Activated naive CD4-positive, alpha-beta T cell treated with anti-CD3 and anti-CD28 coated beads, Interleukin-2, amount 10 ng/mL, durations not matched to agents 7 days and 5 days (primary cell): ENCODE measurements at places on chromosomes 7 and 10.

DNA sequence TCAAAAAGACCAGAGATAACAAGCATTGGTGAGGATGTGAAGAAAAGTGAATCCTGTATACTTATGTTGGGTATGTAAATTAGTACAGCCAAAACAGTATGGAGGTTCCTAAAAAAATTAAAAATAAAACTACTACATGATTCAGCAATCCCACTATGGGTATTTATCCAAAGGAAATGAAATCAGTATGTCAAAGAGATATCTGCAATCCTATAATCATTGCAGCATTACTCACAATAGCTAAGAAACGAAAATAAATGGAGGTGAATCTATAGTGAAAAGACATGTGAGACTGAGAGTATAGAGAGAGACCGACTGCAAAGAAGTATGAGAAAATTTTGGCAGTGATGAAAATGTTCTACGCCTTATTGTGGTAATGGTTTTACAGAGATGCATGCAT, 139.2 kb upstream of the TMEM168 start:
- no peak for DNase-seq

DNA sequence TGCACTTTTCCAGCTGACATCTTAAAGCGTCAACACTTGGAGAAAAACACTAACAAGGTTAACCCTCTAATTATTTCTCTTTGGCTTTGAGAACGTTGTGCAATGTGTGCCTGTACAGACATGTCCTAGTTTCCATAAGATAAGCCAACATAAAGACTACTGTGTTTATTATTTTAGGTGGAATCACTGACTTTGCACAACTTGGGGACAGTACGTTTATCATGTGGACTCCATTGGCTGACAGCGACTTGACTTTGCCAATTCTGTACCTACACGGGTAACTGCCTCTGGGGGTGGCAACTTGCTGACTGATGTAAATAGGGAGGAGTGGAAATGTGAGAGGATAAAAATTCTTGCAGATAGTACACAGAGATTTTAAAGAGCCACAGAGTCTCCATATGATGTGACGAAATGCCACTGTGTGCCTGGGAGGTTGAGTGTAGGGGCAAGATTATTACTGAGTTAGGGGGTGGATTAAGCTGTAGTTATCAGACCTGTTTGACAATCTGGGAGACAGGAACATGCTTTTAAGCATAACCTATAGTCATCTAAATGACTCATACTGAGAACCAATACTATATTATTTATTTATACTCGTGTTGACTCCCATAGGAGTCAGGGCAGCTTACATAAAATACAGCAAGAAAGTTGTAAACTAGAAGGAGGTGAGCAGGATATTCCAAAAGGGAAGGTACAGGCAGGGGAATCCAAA, 21.0 kb downstream of the SLC13A4 start:
- DNase-seq = no peak

GRCh38 chr7:30845426-30846135, 66.1 kb upstream of the AQP1 start:
- DNase-seq = no peak

DNA sequence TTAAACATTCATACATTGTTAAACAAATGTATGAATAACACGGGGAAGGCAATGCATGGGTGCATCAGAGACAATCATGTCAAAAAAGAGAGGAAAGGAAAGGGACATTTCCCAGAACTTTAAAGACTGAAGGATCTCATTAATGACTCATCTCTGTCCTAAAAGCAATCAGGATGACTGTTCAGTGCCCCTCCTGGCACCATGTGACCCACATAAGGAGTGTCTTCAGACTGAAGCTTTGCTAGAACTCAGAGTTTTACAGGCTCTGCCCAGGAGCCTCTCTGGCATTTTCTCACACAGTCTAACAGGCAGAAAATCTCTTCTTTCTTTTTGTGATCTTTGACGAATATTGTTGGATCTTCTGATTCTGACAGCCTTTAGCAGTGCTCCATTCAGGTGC, 315.3 kb downstream of the OTUD1 start:
- DNase-seq = no peak

- DNase-seq = no peak
These were observed 56.7 kb upstream of the SDK1 start for GRCh38 chr7:3244241-3244814.

DNA sequence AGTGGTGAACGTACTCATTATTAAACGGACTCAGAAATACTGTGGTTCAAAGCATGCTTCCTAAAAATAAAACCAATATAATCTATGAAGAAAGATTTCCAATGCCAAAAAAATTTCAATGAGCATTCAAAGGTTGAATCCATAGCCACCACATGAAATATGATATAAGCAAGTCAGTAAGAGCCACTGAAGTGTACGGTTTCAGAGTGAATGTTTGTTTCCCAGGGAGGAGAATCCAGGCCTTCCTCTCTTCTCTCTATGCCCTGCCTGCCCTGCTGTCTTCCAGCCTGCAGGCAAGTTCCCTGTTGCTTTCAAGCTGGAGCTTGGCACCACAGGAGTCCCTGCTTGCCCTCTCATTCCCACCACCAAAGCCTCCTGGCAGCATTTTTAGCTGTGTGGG, 1171.6 kb upstream of the C7orf33 start:
- DNase-seq = no peak

DNA sequence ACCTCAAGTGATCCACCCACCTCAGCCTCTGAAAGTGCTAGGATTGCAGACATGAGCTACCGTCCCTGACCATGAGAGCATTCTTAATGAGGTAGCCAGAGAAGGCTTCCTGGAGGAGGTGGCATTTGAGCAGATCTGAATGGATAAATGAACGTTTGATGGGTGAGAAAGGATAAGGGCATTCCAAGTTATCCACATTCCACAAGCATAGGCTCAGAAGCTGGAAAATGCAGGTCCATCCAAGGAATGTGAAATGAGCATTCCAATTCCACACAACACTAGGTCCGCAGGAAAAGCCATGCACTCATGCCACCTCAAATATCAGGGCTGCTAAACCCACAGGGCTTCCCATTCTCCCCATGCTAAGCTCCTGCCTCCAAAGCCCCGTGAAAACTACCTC, 17.0 kb downstream of the TMEM130 start:
- DNase-seq = no peak

DNA sequence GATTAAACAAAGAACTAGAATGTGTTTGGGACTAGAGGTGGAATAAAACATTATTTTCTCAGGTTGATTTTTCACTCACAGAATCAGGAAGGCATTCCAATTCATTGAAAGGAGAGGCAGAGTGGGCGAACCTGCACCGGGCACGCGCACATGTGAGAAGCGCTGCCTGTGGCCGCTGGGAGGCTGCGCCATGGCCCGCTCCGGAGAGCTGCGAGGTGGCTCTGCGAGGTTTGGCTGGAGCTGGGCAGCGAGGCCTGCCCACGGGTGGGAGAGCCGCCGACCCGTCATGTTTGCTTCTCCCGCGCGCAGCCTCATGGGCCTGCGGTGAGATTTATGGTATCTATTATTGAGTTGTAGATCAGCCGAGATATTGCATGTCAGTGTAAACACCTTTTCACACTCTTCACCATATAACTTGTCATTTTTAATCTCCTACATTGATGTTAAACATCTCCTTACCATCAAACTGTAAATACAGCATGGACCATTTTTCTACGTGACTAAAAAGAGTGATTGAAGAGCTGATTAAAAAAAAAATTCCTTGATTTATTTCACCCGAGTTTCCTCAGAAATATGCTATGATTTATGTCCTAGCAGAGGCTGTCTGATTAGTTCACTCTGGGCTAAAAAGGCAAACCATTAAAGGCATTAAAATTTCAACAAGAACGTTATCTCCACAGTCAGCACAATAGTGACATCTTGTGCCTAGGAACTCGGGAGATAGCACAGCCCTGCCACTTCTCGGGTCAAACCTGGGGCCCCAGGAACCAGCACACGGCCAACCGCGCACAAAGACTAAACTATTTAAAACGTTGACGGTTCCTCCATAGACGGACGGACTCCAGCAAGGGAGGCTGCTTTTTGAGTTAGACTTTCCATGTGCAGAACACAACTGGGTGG, 96.6 kb upstream of the RNF32 start:
- DNase-seq = no peak

GRCh38 chr10:123972481-123973401, 81.1 kb upstream of the CPXM2 start:
- no peak for DNase-seq

DNA sequence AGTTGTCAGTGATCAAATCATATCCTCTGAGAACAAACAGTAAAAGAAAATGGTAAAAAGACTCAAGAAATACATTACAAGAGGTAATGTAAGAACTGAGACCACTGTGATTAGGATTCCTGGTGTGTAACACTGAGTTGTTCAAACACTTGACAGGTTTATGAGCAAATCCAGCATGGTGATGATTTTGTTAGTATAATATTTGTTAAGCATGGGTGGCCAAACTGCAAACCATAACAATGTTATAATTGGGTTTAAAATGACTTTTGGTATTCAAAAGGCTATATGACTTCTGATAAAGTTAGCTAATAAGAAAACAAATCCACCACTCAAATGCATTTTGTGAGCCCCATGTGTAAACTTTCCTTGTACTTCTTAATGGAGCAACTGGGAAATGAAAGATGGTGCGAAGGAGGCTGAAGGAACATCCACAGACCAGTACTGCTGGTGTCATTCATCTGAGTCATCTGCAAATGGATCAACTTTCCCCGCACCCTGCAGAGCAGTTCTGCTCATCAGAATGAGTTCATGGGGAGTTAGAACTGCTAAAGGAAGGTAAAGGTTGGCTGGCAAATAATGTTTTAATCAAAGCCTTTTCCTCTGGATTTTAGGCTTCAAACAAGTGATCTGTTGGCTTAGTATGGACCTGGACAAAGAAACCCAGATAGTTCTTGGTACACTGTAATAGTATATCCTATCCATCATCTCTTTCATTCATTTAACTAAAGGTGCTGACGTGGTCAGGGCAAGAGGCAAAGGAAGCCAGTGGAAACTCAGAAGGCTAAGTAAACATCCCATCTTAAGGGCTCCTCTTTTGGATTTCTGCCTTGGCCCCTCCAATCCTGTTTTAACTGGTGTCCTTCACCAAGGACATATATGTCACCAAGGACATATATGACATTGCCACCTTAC, 45.0 kb downstream of the AFAP1L2 start:
- no peak for DNase-seq

DNA sequence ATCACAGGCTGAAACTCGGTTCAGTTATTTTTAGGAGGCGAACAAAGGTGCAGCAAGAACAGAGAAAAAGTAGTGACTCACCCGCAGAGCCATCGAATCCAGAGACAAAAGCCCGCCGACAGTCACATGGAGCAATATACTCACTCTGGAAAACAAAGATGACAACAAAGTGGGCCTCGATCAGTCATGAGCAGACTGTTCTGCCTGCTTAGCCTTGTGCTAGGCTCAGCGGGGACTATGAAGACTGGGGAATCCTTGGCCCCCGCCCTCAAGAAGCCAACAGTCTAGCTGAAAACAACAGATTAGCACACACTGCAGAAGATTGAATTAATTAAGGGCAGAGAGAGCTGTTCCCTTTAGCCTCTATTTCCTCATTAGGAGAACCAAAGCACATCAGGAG, 30.4 kb downstream of the XPNPEP1 start:
- no peak for DNase-seq

DNA sequence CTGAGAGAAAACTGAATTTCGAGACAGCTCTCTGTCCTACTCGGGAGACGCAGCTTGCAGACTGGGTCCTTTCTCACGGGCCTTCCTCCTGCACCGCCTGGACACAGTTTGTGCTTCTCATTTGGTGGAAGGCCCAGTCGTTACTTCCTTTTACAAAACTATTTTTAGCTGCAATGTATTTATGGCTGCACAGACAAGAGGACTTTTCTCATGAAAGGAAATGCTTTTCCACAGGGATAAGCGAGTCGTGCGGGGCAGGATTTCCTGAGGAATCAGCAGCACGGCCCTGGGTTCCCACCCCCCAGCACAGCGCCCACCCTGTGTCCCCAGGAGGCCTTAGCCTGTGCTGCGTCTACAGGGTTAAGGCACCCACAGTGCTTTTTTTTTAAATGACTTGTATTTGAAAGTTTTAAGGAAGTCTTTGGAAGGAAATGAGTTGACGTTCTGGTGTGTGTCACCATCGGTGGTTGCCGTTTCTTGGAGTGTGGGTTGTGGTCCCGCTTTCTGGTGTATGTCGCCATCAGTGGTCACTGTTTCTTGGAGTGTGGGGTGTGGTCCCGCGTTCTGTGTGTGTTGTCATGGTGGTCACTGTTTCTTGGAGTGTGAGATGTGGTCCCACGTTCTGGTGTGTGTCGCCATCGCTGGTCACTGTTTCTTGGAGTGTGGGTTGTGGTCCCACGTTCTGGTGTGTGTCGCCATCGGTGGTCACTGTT, 50.9 kb downstream of the INPP5A start:
- peak; percentile 53 for DNase-seq

GRCh38 chr10:122703483-122704448, 4.1 kb upstream of the C10orf120 start:
- DNase-seq = peak; percentile 67
